ENCODE measurements at places on chromosomes 12 and 14.

DNA sequence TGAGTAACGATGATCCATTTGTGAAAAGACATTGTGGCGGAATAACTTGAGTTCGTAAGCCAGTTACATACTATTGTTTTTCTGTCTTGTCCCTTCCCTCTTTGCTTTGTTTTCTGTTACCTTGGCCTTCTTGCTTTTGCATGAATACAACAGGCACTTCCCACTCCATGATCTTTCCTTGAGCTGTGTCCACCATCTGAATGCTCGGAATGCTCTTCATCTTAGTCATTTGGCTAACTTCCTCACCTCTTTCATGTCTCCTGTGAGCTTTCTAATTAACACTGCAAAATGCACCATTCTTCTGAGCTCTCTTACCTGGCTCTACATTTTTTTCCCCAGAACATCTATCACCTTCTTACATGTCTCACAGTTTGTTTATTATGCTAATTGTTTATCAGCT is 10.0 kb downstream of the KNTC1 start:
- DNase-seq = no peak

- DNase-seq = no peak
Measured at GRCh38 chr14:47662466-47662865, 12.9 kb downstream of the MDGA2 start.

GRCh38 chr14:79134361-79134760 is 964.2 kb downstream of the NRXN3 start:
- DNase-seq = no peak

GRCh38 chr14:72124171-72124570 is 191.9 kb downstream of the RGS6 start:
- DNase-seq = no peak

GRCh38 chr12:93757792-93758694 is 80.9 kb downstream of the CRADD start:
- no peak for DNase-seq

- DNase-seq = peak; percentile 55
Measured at GRCh38 chr12:121110211-121110940, 22.3 kb upstream of the P2RX7 start.

DNA sequence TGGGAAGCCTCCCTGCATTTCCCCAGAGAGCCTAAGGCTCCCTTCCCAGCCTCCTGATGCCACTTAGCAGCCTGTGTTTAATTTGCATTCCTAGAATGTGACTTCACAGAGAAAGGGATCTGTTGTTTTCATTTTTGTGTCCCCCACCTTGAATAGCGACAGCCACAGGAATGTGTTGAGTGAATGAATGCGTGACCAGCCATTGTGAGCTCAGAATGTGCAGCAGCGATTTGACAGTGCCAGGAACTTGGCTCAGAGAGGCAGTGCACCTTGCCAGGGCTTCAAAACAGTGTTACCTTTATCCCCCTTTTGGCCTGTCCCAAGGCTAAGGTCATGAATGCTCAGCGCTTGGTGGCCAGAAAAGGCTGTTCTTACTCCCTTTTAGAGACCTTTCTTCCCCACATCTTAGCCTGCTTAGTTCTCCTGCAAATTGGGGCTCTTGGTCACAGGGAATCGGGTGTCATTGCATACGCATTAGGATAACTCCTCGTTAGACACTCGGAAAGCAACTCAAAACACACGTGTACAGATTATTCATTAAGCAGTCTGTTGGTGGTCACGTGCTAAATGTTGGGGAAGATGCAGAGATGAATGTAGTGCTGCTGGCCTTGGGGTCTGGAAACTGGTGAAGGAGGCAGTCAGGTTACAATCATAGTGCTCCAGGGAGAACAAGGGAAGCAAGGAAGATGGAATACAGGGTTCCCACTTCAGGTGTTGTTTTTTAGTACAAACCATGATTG is 9.8 kb downstream of the NTF3 start:
- DNase-seq = no peak

DNA sequence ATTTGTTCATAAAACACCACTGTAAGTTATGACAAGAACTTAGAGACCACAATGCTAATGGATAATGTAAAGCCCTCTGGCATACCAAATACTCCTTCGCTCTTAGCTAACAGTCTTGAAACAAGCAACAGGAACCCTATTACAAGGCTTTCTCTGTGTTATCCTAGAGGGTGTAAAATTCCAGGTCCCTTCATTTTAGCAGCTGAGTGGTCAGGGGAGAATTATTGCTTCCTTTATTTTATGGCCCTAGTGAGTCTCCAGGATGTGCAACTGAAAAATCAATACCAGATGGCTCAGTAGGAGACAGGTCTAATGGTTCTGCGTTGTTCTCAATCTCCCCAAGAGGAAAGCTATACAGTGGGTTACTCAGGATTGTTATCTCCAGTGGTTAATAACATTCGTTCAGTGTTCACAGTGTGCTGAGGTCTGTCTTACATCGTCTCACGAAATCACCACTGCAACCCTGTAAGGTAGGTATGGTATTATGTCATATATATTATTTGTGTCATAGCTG is 172.7 kb upstream of the CNOT2 start:
- DNase-seq = no peak

DNA sequence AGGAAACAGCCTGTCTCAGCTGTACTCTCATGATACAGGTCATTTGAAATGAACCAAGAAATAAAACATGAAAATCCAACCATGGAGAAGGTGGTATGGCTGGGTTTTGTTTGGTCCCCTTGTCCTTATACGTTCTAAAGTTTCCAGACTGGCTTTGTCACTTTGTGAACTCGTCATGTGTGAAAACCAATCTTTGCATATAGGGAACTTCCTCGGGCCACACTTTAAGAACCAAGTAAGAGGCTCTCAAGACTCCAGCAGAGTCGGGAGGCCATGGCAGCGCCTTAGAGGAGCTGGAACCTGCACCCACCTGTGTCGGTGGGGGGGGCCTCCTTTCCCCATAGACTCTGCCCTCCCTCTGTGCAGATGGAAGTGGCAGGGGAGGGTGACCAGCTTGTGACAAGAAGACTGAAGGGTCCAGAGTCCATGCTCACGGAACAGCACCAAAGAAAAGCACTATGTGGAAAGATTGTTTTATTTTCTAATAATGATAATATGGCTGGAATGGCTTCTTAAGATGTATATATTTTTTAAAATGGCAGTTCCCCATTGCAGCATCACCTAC is 125.3 kb downstream of the ESRRB start:
- no peak for DNase-seq

DNA sequence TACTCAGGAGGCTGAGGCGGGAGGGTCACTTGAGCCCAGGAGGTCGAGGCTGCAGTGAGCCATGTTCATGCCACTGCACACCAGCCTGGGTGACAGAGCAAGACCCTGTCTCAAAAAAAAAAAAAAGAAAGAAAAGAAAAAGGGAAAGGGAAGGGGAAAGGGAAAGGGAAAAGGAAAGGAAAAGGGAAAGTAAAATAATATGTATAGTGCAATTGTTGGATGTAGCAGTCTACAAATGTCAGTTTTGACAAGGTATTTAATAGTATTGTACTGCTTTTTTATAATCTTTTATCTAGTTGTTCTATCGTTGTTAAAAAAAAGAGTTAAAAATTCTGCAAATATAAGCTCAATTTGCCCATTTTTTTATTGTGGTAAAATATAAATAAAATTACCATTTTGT is 67.3 kb downstream of the SLC2A13 start:
- no peak for DNase-seq

- DNase-seq = no peak
Measured at GRCh38 chr12:131007031-131007739, 53.5 kb downstream of the ADGRD1 start.

DNA sequence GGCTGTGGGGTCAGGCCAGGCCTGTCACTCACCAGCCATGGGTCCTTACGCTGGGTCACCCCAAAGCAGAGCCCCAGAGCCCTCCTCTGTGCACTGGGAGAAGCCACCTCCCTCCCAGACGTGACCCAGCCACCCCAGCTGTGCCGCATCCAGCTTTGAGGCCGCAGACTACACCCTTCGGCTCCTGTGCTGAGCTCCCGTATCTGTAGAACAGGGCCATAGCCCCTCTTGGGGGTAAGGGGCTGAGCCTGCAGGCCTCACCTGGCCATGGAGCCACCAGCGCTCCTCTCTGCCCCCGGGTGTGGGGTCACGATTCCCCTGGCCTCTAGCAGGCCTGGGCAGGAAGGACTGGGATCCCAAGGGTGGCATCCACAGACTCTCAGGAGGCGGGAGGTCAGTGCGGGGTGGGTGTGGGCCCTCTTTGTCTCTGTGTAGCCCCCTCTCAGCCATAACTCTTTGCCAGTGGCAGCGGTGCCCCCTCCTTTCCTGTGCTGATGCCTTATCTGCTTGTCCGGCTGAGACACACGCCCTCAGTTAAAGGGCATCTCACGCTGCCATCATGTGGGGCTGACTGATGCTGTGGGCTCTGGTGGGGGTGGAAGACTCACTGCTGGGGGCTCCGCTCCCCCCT is 16.3 kb downstream of the ASPG start:
- DNase-seq = no peak

GRCh38 chr14:102493585-102493984 is 16.0 kb downstream of the ANKRD9 start:
- no peak for DNase-seq

- DNase-seq = no peak
Measured at GRCh38 chr12:109502332-109502731, 24.9 kb downstream of the UBE3B start.

DNA sequence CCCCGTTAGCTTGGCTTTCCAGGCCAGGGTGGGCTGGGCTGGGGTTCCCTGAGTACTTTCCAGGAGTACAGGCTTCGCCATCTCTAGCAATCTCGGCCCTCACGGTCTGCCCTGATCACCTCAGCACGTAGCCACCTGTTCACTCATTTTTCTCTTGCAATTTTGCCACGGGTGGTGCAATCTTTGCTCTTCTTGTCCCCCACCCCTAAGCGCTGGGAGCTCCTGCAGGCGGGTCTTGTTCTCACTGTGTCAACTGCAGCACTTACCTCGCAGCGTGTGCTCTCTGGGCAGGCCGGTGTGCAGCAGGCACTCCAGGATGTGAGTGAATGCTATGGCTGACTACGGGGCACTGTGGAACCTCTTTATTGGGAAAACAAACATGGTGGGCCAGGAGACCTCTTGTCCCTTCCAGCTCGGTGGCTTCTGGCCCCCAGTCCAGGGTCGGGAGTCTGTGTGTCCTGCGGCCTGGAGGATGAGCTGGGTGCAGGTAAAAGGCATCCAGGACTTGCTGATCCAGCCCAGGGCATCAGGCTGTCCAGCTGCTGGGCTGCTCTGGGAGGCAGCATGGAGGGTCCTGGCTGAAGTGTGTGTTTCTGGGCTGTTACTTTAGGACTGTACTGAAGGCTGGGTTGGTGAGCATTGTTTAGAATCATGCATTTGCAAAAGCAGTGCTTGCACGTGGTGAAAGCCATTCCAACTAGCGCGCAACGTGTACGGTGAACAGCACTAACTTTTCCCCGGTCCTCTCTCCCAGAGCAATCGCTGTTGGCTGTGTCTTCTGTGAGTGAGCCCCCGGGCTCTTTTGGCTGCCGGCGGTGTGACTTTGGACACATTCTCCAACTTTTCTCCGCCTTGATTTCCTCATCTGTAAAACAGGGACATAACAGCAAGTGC is 1.5 kb upstream of the ULK1 start:
- DNase-seq = no peak

- no peak for DNase-seq
Measured at GRCh38 chr12:84117190-84117589, 795.4 kb downstream of the SLC6A15 start.
